ENCODE measurements at places on chromosomes 1 and 21.

GRCh38 chr1:210689826-210690225 lies 361.1 kb downstream of the HHAT start:
- DNase-seq = no peak

GRCh38 chr1:112507921-112508277 lies 866 bp upstream of the WNT2B start:
- DNase-seq = no peak

DNA sequence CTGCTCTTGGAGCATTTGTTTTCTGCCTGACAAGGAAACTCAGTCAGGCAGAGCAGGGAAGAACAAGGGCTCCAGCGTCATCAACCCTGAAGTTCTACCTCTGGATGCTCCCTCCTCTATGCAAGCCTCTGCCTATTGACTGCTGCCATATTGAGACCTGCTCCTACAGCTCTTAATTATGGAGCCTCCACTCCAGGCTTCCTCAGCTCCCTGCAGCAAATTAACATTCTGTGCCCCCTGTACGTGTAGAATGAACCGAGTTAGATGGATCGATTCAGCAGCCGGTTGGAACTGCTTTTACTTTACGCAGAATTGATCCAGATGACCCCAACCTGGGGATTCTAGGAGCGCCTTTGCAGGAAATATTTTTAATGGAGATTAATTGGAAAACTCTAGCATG lies 68.7 kb downstream of the KIRREL1 start:
- DNase-seq = no peak

- DNase-seq = no peak
Measured at GRCh38 chr1:24418898-24419628, 3.5 kb downstream of the NIPAL3 start.

- DNase-seq = no peak
Measured at GRCh38 chr1:81731989-81732388, 68.7 kb upstream of the ADGRL2 start.

DNA sequence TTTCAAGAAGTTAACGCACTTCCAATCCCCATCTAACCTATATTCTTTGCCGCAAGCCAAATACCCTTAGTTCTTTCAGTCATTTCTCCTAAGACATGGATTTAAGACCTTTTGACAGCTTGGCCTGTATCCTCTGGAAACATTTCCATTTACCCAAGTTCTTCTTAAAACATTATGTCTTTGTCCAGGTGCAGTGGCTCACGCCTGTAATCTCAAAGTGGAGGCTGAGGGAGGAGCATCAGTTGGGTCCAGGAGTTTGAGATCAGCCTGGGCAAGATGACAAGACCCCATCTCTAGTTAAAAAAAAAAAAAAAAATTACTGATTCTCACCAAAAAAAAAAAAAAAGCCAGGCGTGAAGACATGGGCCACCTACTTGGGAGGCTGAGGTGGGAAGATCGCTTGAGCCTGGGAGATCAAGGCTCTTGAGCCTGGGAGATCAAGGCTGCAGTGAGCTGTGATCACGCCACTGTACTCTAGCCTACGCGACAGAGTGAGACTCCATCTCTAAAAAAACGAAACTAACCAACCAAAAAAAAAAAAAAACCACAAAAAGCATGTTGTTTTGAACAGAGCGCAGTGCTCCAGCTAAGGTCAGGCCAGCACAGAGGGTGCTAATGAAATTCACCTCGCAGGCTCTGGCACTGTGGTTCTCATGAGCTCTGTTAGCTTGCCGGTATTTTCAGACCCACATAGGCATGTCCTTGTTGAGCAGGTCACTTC lies 36.0 kb downstream of the NUAK2 start:
- DNase-seq = no peak

GRCh38 chr1:168794057-168794456 lies 65.1 kb upstream of the DPT start:
- DNase-seq = no peak

- DNase-seq = no peak
Measured at GRCh38 chr1:230398856-230399255, 27.3 kb downstream of the PGBD5 start.

DNA sequence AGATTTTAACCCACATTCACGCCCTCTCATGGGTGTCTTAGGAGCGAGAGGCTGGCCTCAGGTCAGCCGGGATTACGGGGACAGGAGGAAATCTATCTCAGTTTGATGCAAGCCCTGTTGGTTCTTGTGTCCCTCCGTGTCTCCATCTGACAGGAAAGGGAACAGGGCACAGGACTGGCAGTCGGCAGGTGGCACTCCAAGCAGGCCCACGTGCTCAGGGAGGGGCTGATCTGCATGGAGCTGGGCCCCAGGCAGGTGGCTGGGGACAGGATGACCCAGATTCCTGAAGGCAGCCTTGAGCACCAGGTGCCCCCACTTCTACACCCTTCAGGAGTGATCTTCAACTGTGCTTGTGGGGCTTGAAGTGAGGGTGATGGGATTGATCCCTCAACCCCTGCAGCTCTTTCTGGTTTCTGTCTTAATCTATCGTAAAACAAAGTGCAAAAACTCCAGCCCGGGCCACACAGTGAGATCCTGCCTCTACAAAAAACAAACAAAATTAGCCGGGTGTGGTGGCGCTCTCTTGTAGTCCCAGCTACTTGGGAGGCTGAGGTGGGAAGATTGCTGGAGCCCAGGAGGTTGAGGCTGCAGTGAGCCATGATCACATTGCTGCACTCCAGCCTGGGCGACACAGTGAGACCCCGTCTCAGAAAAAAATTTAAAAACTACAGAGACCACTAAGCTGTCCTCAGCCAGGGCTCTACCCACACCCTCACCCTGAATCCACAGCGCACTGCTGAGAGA lies 8.3 kb downstream of the PLEKHG5 start:
- no peak for DNase-seq

DNA sequence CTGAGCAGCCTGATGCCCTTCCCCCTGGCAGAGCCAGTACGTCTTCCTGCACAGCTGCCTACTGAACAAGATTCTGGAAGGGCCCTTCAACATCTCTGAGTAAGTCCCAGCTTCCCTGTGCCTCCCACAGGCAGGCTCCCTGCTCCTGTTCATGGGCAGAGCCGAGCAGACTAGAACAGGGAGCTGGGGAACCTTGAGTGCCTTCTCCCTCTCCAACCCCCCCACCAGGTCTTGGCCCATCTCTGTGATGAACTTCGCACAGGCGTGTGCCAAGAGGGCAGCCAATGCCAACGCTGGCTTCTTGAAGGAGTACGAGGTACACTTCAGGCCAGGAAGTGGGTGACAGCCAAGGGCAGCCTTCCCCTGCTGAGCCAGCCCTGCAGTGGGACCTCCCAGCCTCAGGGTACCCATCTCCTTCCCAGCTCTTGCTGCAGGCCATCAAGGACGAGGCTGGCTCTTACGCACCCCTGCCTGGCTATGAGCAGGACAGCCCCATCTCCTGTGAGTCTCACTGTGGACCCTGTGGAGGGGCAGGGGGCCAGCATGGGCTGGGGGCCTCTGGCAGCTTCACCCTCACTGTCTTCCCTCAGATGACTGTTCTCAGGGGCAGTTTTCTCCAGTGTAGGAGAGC lies 6.4 kb upstream of the LGR6 start:
- no peak for DNase-seq

DNA sequence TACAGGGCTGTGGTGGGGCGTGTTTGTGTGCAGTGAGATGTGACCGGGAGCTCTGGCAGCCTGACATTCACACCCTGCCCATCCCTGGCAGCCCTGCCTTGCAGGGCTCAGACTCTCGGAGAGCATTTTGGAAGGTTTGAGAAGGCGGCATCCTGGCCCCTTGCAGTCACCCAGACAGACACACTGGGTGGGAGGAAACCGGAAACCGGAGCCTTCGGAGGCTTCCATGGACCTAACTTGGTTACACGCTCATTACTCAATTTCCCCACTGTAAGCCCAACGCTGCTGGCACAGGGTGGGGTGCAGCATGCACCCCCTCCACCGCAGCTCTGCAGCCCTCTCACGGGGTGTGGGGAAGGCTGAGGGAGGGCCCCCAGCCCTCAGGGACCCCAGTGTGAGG lies 22.2 kb upstream of the RSPO1 start:
- no peak for DNase-seq

DNA sequence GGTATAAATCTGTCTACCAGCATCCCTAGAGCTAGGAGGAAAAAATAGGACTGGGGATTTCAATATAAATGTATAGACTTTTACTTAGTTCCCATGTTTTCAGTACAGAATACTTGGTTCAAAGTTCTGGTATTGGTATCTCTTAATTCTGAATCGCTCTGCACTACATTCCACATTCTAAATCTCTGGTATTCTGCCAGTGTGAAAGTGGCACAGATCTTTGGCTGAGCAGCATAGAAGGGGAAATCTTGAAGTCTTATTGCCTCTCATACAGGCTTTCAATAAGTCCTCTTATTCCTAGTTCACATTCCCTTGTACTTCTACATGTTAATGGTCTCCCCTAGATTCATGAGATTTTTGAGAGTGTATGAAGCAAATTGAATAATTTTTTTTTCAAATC lies 74.0 kb upstream of the HSPA13 start:
- DNase-seq = no peak

DNA sequence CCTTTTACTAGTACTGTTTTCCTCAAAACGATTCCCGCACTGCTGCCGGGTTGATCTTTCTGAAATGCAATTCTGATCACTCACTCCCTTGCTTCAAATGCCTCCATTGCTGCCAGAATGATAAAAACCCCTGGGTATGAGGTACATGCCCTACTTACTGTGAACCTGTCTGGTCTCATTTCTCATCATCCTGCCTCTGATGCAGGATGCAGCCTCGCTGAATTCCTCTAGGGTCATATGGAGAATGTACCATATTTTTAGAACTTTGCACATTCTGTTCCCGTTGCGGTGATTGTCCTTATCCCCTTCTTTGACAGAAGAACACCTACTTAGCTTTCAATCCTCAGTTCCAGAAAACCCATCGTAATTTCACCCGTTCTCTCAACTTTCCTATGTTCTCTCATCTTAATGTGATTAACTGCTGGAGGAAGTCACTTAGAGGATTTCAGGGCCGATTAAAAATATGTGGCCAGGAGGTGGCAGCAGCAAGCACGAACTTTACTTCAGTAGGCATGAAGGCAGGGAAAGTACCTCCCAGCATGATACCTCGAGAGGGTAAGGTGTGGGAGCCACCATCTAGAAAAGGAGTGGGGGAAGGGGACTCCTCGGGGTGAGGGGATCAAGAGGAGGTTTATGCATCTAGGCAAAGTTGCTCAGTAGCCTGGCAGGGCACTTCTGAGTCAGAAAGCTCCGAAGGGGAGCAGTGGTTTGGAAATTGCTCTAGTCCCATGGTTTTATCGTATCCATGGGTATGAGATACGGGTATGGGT lies 361.5 kb upstream of the ZP4 start:
- DNase-seq = peak; percentile 13

DNA sequence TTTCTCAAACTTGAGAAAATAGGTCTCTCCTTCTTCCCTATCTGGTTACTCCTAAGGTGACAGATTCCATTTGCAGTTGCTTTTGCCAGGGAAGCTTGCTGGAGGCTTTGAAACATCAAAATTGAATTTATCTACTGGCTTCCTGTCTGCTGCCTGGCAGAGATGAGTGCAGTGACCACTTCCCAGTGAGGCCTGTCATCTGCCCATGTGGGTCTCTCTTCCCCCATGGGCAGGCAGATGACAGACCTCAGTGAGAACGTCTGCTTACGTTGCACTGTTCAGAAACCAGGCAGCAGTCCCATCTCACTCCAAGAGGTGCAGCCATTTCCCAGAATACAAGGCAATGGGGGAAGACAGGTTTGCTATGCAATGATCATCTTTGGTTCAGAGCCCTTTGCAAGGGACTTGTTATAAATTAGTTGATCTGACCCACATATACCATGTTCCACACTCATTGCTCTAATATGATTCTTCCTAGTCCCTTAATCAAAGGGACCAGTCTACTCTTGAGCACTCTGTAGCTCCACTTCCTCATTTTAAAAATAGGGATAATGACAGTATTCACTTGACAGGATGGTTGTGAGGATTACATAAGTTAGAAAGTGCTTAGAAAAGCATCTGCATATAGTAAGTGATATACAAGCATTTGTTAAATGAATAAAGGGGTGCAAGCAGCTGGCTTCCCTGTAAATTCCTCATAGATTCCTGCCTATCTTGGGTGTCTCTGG lies 10.6 kb downstream of the PGBD5 start:
- no peak for DNase-seq

DNA sequence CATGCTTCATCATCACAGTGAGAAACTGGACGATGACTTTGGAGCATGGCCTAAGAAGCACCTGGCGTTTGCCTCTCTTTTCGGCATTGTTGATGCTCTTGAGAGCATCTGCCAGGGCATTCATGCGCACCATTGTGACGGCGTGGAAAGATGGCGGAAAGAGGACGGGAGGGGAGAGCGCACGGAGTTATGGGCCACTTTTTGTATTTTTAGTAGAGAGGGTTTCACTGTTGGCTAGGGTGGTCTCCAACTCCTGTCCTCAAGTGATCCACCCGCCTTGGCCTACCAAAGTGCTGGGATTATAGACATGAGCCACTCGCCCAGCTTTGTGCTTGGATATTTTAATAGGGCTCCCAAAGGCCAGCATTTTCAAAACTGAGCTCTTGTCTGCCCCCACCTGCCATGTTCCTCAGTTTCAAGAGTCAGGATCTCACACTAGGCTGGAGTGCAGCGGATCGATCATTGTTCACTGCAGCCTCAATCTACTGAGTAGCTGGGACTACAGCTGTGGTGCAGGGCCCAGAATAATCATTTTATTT lies 5.3 kb downstream of the RPS8 start:
- DNase-seq = no peak

DNA sequence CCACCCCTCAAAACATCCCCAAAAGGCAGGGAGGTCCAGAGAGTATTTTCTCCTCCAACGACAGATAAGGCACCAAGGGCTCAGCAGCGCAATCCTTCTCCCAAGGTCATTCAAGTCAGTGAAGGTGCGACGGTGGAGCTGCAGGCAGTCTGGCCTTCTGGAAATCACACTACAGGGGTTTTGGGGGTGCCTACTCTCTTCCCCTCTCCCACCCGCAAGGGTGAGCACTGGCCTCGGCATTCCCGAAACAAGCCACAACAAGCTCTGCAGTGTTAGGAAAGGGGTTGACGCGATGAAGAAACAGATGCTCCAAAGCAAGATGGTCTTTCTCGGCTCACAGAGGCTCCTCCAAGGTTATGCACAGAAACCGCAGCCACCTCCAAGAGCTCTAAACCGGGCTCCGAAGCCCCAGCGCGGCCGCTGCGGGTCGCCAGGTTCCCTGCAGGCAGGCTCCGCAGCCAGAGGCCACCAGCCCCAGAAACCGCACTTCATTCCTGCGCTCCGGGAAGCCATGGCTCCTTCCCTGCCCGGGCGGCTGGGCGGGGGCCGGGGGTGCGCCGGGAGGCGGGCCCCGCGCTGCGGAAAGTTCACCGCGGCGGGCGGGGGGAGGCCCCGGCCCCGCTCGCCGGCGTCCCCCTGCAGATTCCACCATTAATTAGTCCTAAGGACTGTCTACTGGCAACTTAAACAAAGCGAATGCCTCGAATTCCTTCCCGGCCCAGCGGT lies 1.1 kb downstream of the LUZP1 start:
- no peak for DNase-seq

Measured in NCI-H1092 (cell line).